ENCODE measurements at places on chromosomes 2 and 18. TPM values are rescaled to one million over a fixed set of nuclear protein-coding genes. Genes with fewer than 3 reads are reported as not detected.

Gene VSNL1
- not detected for total RNA-seq

Gene SRD5A2
- 0.04 TPM for total RNA-seq

Gene GATA6
- total RNA-seq = 2.2 TPM

Gene RAPGEF4
- 0.21 TPM for total RNA-seq

Gene SATB2
- 3.9 TPM for total RNA-seq

Gene CACNB4
- 0.10 TPM for total RNA-seq

Gene CNGA3
- not detected for total RNA-seq
